Fibroblast of upper back skin (primary cell): ENCODE measurements at places on chromosomes 16 and 17.

GRCh38 chr16:4344983-4345835, 5.9 kb downstream of the PAM16 start:
- DNase-seq = no peak

DNA sequence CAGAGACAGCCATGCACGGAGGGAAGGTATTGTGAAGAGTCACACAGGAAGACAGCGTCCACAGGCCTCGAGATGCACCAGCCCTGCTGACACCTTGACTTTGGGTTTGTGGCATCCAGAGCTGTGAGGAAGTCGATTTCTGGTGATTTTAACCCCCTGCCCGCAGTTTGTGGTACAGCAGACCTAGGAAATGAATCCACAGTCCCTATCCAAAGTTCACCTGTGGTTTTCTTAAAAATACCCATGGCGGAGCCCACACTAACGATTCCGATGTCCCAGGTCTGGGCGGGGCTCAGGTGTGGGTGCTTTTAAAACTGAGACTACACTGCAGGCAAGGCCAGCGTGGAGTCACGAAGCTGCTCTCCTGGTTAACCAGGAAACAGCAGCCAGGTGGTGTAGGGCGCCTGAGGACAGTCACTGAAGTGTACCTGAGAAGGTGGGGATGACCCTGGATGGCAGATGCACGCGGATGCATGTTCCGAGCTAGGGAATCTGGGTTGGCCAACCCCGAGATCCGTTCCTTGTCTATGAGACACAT, 14.4 kb upstream of the MEAK7 start:
- no peak for DNase-seq

DNA sequence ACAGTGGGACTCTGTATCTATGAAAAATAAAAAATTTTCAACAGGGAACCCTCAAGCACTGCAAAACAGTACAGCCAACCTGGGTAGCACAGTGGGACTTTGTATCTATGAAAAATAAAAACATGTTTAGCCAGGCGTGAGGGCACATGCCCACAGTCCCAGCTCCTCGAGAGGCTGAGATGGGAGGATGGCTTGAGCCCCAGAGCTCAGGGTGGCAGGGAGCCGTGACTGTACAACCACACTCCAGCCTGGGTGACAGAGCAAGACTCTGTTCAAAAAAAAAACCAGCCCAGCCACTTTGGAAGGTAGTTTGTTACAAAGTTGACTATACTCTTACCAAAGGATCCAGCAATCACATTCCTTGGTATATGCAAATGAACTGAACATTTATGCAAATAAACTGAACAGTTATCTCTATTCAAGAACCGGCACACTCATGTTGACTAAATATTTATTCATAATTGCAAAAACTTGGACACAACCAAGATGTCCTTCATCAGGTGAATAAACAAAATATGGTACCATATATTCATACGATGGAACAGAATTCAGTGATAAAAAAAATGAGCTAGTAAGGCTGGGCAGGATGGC, 5.2 kb downstream of the RPH3AL start:
- DNase-seq = no peak

DNA sequence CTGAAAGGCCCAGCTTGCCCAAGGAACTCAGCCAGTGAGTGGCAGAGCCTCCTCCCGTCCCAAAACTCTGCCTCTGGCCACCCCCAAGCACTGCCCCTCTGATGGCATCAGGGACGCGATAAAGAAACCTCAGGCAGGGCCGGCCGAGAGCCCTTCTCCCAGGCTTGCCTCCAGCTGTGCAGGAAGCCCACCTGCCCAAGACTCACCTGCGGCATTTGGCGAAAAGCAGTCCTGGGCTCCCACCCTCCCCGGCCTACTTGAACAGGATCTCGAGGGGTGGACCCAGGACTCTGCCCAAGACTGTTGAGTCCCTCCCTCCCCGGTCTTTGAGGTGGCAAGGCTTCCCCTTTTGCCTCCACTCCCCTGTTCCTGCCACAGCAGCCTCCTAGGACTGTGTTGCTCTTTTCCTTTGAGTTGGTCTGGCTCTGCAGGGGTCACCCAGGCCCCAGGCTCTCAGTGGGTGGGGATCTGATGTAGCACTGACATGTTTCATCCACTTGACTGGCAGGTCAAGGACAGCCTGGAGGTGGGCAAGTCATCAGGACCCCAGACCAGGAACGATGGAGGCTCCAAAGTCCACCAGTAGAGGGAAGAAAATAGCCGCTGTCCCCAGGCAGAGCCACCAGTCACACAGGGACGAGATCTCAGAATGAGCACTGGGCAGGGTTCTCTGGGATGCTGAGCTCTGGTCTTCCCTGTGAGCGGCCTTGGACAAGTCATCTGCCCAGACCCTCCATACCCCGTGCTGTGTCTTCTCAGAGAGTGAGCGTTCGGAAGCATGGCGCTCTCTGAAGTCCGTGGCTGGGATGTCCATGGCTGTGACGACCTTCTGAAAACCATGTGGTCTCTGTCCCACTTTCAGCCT, 111.0 kb upstream of the TNRC6C start:
- no peak for DNase-seq

DNA sequence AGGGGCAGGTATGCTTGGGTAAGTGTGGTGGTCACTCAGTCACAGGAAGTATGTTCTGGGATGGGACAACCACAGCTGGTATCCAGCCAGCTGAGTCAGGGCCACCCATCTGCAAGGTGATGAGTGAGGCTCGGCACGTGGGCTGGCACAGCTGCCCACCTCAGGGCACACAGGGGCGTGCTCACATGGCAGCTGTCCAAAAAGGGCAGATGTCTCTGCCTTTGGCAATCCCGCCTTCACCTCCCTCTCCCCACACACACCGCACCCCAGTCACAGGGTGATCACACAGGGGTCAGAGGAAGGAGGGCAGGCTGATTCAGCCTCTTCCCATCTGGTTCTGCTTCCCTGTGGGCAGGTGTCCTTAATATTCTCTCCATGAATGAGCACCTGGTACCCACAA, 85.9 kb upstream of the TOB1 start:
- DNase-seq = no peak

GRCh38 chr17:72342627-72343527, 222.1 kb downstream of the SOX9 start:
- DNase-seq = no peak

DNA sequence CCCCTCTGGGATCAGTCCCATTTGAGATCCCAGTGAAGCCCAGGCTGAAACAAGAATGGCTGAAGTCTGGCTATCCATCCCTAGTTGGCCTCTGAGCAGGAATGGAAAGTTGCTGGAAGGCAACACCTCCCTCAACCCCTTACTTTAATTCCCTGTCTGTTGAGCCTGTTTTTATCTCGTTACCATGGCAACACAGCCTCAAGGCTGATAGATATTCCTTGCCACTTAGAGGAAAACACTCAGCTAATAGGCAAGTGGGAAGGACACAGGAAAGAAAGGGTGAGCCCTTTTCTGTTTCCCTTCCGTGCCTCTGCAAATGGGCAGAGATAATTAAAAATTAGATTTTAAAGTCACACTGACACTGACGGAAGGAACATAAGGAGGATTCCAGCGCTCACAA, 75.5 kb upstream of the CLEC3A start:
- DNase-seq = no peak

DNA sequence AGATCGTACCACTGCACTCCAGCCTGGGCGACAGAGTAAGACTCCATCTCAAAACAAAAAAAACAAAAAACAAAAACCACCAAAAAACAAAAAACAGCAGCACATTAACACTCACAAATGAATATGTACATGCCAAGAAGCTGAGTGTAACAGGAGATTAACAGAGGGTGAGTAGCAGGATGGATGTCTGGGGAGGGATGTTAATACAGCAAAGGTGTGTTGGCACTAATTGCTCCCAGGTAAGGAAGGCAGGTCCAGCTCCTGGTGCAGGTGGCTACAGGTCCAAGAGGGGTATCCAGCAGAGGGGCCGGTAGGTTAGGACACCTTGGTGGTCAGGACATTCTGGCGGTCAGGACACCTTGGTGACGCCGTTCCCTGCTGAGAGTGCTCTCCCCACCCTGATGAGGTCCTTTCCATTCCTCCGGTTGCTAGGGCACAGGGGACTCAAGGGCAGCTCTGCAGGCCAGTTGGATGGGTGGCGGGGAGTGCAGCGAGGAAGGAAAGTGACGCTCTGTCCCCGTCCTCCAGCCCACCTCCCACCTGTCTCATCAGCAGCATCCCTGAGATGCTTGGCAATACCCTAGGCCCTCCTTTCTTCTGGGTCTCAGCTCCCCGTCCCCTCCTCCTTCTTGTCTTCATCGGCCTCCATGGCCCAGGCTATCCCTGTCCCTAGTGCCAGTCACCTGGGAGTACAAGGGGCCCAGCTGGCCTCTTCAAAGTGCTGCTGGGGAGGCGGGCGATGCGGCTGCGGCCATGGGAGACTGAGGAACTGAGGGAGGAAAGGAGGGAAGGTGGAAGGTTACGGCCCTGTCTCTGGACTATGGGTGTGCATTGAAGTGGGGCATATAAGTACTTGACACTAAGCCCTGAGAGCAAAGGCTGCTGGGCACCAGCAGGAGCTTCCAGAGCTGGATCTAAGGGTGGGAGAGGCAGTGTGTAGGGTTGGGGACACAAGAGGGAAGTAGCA, 10.7 kb upstream of the GFAP start:
- DNase-seq = no peak

DNA sequence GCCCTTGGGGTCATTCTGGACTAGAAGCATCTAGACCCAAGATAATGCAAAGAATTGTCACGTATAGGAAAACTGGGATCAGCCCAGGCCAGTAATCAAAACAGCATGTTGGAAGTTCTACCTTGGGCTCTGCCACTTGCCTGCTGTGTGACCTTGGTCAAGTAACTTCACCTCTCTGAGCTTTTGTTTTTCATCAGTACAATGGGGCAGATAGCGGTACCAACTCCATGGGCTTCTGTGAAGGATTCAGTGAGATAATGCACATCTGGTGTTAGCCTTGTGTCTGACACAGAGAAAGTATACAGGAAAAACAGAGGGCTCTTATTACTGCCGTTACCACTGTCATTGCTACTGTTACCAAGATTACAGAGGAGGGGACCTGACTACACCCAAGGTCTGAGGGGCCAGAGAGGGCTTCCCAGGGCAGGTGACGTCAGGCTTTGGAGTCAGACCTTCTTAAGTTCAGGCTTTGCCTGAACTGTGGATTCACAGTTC, 24.6 kb downstream of the CMIP start:
- no peak for DNase-seq

DNA sequence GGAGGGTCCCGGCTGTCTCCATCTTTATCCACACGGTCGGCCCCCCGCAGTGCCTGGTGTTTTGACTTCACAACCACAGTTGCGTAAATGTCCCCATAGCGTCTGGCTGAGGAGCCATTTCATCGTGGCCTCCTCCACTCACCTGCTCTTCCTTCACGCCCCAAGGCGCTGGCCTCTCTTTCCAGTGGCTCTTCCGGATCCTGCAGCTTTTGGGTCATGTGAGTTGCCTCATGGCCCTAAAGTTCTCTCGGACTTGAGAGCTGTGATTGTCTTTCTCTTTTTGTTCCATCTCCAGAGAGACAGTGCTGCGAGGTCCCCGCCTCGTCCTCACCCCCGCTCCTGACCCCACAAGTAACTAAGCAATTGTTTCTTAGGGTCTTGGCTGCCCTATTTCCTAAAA, 22.7 kb downstream of the FLYWCH1 start:
- DNase-seq = no peak

- DNase-seq = no peak
Observed at GRCh38 chr17:33653399-33653788, 360.3 kb upstream of the ASIC2 start.

- peak; percentile 51 for DNase-seq
Observed at GRCh38 chr17:39667945-39668924, at the start of gene PNMT. Gene PNMT, plus strand, starts transcription at chr17:39668453. Its CDS starts 23 bp downstream, at chr17:39668476.

GRCh38 chr16:31267332-31268032, 7.7 kb downstream of the ITGAM start:
- no peak for DNase-seq

DNA sequence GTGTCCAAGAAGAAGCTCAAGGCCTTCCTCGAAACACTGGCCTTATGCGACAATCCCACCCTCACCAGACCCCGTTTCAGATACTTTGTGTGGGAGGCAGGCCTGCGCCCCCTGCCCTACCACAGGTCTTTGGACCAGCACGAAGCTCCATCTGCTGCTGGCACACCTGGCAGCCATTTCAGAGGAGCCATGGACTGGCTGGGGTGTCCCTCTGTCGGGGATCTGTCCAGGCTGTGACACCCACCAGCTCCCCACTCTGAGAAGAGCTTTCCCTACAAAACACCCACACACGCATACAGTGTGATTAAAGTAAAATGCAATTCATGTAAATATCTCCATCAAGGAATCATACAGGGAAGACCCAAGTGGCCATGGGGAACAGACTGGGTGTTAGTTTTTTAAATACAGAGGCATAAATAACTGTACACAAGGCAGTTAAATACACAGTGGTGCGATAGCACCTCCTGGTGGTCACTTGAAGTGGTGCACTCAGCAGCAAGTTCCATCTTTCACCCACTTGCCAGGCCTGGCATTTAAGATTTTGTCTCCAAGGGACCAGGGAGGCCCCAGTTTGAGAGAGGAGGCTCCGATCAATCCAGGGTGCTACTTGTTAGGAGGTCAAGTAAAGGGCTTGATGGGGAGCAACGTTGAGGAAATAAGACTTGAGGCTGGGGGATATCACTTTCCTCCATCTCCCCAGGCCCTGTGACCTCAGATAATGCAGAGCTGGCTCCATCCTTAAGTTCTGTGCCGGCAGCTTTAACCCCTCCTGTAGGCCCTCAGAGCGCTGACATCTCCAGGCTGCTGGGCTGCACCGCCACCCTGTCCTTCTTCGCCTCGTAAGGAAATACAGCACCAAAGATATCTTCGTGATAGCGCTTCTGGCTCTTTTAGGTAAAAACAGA, 43.6 kb downstream of the NOS2 start:
- DNase-seq = peak; percentile 15

DNA sequence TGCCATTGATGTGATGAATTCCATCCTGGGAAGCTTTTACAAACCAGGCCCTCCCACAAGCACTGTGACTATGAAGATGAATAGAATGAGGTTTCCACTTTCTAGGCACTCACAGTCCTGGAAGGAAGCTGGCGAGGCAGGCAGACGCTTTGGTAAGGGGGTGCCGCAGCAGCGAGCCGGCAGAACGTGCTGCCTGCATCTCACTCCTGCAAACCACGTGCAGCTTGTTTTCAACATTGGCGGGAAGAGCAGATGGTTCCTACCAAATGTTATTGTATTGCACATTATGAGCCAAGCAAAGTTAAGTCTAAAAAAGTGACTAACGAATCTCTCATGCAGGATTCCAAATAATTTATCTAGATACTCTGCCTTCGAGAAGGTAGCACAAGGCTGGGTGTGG, 3.7 kb upstream of the DNAI2 start:
- DNase-seq = no peak

GRCh38 chr16:67760206-67760955, 41.3 kb upstream of the GFOD2 start:
- no peak for DNase-seq
